ENCODE measurements at places on chromosomes 6 and 20. TPM values are rescaled to one million over a fixed set of nuclear protein-coding genes. Genes with fewer than 3 reads are reported as not detected.
A peak's percentile ranks its signal among the peaks of the same experiment; 100 is the strongest.

The POU5F1 gene
- not detected for polyA plus RNA-seq

- no peak overlapping the region for H3K27ac ChIP-seq
- H3K27me3 ChIP-seq: no peaks in the 10 kb centered on the region
- H3K36me3 ChIP-seq: no peaks in the 10 kb centered on the region
- H3K4me1 ChIP-seq: no peaks in the 10 kb centered on the region
- no peak for DNase-seq
- no peak overlapping the region for H3K4me3 ChIP-seq
These were observed 619.0 kb downstream of the PHF3 start for GRCh38 chr6:64254558-64254957.

DNA sequence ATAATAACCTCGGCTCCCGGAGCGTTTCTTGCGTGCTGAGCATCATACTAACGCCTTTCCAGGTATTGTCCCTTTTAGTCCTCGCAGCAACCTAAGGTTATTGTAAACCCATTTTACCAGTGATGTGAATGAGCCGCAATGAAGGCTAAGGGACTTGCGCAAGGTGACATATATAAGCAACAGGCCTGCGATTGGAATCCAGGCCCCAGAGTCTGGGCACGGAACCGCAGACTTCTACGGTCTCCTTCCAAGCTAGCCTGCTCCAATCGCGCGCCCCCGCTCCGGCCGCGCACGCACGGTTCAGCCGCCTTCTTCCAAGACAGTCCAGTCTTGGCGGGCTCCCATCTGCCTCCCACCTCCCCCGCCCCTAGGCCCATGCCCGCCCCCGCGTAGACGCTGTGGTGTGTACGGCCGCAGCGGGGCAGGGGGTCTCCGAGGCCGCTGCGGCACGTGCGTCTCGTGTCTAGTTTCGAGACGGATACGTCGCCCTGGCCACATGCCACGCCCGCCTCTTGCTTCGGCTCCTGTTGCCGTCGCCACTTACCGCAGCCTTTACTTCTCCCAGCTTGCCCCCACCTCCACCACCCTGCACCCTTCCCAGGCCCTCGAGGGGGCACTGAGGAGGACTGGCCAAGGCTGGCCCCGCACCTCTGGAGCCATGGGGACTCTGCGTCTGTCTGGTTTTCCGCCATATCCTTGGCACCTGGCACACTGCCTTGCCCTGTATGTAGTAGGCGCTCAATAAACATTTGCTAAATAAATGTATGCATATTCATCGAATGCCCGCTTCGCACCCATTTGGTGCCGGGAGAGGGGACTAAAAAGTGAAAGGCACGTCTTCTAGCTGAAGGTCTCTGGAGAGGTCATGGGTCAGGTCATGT lies 855 bp upstream of the GFOD1 start:
- peak overlapping the region; percentile 91 for H3K4me3 ChIP-seq
- peak overlapping the region; percentile 84 for H3K27ac ChIP-seq
- peaks cover 32% of the 10 kb centered on the region for H3K4me1 ChIP-seq
- no peaks in the 10 kb centered on the region for H3K36me3 ChIP-seq

DNA sequence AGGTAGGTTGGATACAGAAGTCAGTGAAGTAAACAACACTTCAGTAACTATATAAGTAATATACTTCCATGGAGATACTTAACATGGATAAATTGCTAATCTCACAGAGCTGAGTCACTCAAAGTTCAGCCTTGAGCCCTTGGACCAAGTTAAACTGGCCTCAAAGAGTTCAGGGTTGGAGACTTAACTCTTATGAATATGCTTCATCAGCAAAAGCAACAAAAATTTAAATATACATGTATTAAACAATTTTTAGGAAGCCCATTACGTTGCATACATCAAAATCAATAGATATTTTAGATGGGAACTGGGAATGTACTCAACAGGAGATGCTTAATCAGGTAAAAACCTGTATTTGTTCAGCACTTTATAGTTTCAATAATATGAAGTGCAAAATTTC lies 12.2 kb downstream of the MTCL3 start:
- H3K36me3 ChIP-seq: no peaks in the 10 kb centered on the region
- H3K27me3 ChIP-seq: peaks cover 6% of the 10 kb centered on the region
- H3K4me3 ChIP-seq: no peak overlapping the region
- no peak for DNase-seq
- no peak overlapping the region for H3K27ac ChIP-seq

DNA sequence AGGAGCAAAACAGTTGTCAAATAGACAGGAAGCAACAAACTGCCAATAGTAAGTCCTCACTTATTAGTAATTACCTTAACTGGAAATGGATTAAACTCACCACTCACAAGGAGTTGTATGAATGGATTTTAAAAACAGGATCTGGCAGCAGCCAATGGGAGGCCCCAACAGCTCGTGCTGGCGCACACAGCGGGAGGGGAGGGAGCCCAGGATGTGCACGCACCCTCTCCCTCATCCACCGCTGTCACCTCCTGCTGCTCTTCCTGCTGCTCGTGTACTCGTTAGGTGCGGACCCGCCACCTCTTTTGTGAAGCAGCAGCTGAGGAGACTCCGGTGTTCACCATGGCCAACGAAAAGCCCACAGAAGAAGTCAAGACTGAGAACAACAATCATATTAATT lies at the start of gene SUMO4:
Gene SUMO4 (plus strand): TSS at position 213 of the 400 bp plus-strand sequence. CDS start 130 bp downstream, at position 343.
- no peak within 1 kb of the TSS for H3K27ac ChIP-seq
- no peak within 1 kb of the TSS for H3K4me3 ChIP-seq
- peaks cover 19% of the 10 kb centered on the region for H3K4me1 ChIP-seq
- peaks cover 25% of the 10 kb centered on the region for H3K36me3 ChIP-seq

The CFB gene
- 0.68 TPM for polyA plus RNA-seq

The NMBR gene
- not detected for polyA plus RNA-seq

DNA sequence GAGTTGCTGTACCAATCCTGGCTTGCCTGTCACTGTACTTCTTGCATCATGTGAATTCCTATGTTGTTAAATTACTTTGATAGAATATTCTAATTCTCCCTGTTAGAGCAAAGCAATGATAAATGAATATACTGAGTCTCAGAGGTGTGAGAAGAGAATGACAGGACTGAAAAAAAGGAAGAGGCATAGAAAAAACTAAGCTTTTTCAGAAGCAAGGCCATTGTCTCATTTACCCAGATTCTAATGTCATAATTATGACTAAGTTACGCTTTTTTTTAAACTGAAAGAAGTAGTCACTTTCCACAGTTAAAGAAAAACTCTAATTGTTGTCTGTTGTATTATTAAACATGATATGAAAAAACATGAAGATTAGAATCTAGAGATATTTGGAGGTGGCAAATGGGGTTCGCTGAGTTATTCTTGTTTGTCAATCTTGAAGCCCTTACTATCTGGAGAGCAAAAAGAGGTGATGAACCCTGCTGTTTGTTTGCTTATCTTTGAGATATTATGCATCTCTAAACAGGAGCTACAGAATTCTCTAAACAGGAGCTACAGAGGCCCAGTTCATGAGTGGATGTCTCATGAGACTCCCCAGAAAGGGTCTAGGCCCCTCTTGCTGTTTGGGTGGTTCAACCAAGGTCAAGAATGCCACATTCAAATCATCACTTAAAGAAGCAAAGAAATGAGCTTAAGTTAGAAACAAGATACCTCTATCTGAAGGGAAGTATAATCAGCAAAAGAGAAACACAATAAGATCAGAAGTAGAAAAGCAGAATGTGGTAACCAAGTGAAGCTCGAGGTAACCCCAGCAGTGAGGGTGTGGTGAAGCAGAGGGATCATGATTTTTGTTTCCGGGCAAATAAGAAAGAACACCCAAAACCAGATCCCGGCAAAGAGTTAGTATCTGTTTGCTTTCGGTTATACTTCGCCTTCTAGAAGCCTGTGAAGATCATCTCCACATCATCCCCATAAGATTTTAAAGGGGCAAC lies 33.3 kb upstream of the THEMIS start:
- no peak for DNase-seq
- H3K36me3 ChIP-seq: no peaks in the 10 kb centered on the region
- no peaks in the 10 kb centered on the region for H3K4me1 ChIP-seq
- H3K27me3 ChIP-seq: no peaks in the 10 kb centered on the region
- H3K4me3 ChIP-seq: no peak overlapping the region

DNA sequence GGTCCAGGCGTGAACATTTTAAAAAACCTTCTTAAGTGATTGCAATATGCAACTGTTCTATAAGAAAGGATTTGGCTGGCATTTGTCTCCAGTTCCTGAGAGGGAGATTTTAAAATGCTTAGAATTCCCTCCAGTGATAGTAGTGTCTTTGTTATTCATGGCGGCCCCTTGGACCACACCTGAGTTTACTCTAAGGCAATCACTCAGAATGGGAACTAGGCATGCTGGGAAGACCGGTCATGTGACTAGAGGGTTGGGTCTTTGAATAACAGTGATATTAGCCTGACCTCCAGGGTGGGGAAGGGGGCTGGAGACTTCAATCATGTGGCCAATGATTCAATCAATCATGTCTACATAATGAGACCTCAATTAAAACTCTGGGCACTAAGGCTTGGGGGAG lies 50.7 kb upstream of the UTRN start:
- no peak overlapping the region for H3K27ac ChIP-seq
- H3K27me3 ChIP-seq: no peaks in the 10 kb centered on the region
- H3K4me1 ChIP-seq: no peaks in the 10 kb centered on the region
- DNase-seq: no peak
- no peak overlapping the region for H3K4me3 ChIP-seq

DNA sequence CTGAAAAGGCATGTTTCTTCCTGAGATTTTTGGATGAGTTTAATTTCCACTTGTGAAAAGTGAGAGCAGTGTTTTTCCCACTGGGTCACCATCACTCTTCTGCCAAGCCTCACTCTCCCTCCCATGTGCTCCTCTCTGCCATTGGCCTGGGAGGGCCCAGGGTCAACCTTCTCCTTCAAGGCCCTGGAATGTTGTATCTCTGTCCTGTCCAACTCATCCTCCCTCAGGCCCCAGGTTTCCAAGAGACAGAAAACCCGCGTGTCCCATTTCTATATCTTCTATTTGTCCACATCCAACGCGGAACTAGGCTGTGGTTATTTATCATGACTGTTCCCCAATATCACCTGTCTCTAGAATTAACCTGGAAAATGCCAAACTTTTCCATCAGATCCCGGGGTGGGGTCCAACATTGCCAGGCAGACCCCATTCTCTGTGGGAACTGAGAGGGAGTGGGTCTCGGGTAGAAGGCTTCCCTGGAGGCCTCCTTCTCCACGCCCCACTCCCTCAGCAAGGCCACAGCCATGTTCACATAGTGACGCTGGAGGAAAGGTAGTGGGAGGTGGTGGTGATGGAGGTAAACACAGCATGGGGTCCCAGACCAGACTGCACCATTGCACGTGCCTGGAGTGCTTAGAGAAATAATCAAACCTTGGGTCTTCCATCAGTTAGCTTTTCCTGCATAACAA lies 173.5 kb downstream of the SCP2D1 start:
- no peak overlapping the region for H3K4me3 ChIP-seq
- DNase-seq: no peak
- no peak overlapping the region for H3K27ac ChIP-seq
- H3K27me3 ChIP-seq: no peaks in the 10 kb centered on the region

- DNase-seq: no peak
- H3K27ac ChIP-seq: no peak overlapping the region
- H3K36me3 ChIP-seq: peaks cover 6% of the 10 kb centered on the region
- H3K27me3 ChIP-seq: peaks cover 30% of the 10 kb centered on the region
- H3K4me3 ChIP-seq: no peak overlapping the region
- H3K4me1 ChIP-seq: peaks cover 14% of the 10 kb centered on the region
These were observed 137.0 kb upstream of the AFDN start for GRCh38 chr6:167689751-167690150.

DNA sequence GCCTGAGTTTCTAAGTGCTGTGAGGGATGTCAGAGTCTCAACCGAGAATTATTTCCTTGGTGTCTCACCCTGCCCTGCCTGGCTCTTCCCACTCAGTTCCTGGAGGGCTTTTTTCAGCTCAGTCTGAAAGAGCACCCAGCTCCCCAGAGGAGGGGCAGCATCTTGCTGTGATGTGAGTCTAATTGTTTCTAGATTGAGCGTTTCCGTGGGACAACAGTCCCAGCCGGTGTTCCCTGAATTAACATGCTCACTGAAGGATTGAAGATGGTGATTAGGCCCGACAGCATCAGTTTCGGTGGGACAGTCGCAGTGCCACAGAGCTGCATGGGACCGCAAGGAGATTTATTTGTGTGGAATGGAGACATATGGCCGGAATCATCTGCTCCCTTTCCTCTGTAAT lies 587.6 kb downstream of the DHX35 start:
- H3K4me1 ChIP-seq: no peaks in the 10 kb centered on the region
- no peak overlapping the region for H3K4me3 ChIP-seq
- H3K27ac ChIP-seq: no peak overlapping the region
- H3K27me3 ChIP-seq: peaks cover 8% of the 10 kb centered on the region
- H3K36me3 ChIP-seq: no peaks in the 10 kb centered on the region

DNA sequence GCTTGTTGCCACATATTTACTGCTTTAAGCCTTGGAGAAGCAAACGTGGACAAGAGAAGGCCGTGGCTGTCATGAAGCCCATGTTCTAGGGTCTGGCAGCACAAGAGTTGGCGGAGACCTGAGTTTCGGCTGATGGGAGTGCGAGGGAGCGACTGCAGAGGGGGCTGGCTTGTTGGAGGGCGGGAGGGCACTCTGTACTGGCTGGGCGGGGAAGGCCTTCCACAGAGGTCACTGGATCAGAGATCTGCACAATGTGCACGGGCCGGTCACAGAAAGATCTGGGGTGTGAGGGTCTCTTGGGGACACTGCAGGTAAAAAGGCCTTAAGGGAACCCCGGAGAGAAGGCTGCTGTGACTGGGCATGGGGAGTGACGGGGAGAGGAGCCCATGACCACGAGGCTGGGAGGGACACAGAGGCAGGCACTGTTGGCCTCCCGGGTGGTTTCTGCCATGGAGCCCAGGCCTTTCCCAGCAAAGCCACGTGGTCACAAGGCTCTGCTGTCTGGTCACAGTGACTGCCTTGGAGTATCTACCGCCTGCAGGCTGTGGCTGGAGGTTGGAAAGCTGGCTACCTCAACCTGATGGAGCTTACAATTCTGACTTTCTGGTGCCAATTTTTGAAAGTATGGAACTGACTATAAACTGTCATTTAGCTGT lies 23.8 kb downstream of the FOXC1 start:
- H3K27ac ChIP-seq: no peak overlapping the region
- H3K27me3 ChIP-seq: peaks cover 48% of the 10 kb centered on the region
- H3K36me3 ChIP-seq: peaks cover 8% of the 10 kb centered on the region
- no peak overlapping the region for H3K4me3 ChIP-seq
- no peaks in the 10 kb centered on the region for H3K4me1 ChIP-seq

DNA sequence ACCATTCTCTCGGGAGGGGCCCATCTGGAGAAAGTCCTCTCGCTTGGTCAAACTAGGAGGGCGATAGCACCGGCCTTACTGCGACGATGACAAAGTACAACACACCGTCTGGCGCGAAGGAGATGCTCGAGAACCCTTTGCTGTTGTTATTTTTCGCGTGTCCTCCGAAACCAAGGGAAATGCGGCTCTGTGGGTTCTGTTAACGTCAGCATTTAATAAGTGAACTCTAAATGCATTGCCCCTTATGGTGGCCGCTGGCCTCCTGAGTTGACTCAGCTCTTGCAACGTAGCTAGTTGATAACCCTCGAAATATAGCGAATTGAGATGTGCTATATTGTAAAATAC lies 577 bp upstream of the SCAND1 start:
- H3K4me3 ChIP-seq: peak overlapping the region; percentile 99
- DNase-seq: no peak
- peak overlapping the region; percentile 99 for H3K27ac ChIP-seq

All from naive B cell (primary cell).